ENCODE measurements at places on chromosomes 11 and 22.
A peak's percentile ranks its signal among the peaks of the same experiment; 100 is the strongest.

DNA sequence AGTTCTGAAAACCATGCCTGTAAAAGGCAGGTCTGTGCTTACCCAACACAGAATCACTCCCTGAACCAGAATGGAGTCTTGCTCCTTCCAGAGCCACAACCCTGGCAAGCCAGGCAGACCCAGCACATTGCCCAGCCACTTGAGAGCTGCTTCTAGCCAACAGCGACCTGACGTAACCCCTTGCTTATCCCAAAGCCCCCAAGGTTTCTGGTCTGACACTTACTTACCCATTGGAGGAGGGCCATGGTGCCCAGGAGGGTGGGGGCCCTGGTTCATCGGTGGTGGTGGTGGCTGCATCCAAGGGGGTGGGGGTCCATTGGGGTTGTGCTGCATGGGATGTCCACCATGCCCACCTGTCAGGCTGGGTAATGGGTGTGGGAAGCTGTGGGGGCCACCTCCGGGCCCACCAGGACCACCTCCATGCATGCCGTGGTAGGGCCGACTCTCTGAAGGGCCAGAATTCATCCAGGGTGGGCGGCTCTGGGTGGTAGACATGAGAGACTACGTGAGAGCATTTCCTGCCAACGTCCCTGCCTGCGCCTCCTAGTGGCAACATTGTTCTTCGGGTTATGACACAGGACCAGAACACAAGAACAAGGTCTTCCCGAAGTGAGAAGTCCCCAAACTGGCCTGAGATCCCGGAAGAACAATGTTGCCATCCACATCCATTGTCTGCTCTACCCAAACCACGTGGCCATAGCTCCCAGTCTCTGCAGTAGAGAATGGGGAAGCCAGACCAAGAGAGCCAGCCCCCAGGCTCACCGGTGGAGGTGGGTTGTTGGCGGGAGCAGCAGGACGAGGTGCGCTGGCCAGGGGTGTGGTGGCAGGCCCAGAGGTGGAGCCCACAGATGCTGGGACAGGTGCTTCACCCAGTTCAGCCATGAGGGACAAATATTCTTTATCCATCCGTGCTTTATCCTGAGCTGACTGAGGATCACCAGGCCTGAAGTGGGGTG lies 7.8 kb upstream of the PYGM start:
- peak; percentile 48 for DNase-seq

DNA sequence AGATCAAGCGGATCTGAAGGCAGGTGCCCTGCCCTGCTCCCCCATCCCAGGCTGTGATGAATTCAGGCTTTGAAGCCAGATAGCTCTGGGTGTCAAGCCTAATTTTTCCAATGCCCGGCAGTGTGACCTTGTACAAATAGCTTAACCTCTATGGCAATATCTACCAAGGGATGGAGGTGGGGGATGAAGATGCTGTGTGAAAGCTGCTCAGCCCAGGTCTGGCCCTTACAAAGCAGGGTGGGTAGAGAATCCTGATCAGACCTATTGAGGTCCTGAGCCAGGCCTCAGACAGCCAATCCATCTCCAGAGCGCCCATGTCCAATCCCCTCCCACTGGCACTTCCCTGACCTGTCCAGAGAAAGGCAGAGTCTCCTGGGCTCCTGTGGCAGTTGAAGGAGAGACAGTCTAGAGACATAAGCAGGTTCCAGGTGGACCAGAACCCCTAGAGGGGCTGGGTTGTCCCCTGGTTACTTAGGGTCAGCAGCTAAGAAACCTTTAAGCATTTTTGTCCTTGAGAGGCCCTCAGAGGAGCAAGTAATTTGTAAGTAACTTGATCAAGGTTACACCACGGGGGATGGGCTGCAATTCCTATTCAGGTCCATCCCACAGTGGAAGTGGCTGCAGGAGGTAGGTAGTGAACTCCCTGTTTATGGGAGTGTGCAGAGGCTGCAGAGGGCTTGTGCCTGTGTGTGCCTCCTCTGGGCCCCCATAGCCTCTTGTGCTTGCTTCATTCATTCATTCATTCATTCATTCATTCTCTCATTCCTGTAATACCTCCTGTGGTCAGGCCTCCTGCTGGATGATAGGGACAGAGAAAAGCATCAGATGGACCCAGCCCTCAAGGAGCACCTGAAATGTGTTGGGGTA lies 10.4 kb downstream of the P2RY2 start:
- no peak for DNase-seq

- no peak for DNase-seq
Observed at GRCh38 chr11:62602141-62603071, 741 bp upstream of the MTA2 start.

DNA sequence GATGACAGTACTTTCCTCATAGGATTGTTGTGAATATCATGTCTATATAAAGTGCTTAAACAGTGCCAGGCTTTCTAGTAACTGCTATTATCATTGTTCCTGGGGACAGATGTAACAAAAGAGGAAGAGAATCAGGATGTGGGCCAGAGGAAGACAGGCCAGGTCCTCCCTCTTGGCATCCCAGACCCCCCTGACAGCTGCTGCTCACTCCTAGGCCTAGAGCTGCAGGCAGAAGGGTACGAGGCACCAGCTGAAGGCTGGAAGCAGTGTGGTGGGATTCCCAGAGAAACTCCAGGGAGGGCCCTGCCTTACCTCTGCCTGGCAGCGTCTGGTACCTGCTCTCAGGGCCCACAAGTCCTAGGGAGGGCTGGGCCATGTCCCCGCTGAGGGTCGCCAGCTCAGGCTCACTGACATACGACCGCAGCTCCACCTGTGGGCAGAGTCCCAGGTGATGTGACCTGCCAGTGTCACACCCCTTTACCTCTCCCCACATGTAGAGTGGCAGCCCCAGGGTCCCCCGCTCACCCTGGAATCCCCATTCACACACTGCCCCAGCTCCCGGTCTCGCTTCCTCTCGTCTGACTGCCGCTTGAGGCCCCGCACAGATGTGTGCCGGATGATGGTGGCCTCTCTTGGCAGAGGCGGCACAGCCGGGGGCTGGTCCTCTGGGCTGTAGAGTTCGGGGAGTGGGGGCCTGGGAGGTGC lies 52.2 kb downstream of the C11orf58 start:
- no peak for DNase-seq

DNA sequence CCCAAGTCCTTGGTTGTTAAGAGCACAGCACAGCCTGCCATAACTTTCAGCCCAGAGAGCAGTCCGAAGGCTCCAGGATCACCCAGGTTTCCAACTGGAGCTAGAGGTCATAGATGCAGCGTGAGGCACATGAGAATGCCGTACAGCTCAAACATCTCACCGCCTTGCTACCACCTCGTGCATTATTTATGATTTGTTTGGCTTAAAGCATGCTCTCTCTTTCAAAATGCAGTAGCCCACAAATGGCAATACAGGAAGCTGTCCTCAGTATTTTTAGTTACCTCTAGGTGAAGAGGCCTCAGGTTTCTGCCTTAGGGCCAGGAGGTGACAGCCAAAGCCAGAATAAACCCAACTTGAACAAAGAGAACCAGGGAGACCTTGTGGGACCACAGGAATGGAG lies 14.4 kb downstream of the SCN3B start:
- DNase-seq: no peak

GRCh38 chr22:27488456-27489177 lies 312.9 kb downstream of the MN1 start:
- no peak for DNase-seq

GRCh38 chr22:50573491-50574382 lies 4.5 kb downstream of the CPT1B start:
- no peak for DNase-seq

DNA sequence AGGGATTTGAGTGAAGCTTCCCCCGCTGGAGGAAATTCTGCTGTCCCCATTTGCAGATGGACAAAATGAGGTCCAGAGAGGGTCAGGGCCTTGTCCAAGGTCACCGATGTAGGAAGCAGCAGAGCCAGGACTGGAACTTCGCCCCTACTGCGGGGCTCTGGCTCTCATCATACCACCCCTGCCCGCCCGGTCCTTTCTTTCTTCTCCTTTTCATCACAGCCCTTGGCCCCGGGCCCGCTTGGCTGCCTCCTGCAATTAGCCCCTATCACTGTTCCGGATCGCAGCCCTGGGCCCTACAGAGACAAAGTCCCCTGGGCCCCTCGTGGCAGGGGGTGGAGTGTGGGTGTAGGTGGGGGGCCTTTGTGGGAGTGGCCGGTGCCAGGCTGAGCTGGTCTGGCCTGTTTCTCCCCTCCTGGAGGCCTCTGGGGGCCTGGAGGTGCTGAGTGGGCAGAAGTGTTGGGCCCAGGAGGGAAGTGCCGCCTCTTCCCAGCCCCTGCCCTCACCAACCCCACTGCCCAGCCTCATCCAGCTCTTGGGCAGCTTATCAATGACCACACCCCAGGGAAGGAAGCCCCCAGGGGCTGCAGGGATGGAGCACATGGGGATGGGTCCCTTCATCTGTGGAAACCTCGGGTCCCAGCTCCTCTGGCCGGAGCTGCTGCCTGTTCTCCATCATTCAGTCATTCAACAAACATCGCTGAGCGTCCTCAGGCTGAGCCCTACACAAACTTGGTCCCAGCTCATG lies 3.4 kb downstream of the EMID1 start:
- DNase-seq: no peak

- DNase-seq: no peak
Observed at GRCh38 chr22:33354928-33355327, 296.7 kb upstream of the SYN3 start.

DNA sequence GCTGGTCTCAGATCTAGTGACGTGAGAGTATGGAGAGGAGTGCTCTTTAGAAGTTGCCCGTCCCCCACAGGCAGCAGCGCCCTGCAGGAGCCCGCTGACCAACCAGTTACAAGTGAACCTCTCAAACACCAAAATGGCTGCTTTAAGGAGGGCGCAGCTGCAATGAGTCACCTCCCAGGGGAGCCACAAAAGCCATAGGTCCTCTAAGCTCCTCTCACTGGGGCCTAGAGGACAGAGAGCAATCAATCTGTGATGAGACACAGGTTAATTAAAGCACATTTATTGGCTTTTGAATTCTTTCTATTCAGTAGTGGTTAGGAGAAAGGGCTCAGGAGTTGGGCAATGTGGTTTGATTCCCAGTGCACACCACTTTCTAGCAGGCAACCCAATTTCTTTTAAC lies 15.5 kb upstream of the RAPSN start:
- DNase-seq: no peak

- DNase-seq: no peak
Observed at GRCh38 chr22:47048123-47049077, 285.9 kb downstream of the TBC1D22A start.

GRCh38 chr22:45617948-45618347 lies 53.7 kb upstream of the ATXN10 start:
- no peak for DNase-seq

DNA sequence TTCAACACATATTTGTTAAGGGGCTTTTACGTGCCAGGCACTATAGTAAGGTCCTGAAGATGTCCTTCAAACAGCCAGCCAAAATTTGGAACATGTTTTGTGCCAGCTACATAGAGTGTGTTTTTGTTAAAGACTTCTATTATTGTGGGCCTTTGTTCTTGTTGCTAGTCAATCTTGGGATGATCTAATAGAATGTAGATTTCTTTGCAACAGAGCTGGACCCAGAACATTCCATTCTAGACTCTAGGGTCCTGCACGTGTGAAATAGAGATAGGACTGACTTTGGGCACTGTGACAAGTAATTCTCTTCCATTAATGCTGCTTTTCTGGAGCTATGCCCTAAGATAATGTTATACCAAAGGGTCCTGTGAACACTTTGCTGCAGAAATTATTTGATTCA lies 16.9 kb upstream of the IPO7 start:
- DNase-seq: no peak

- peak; percentile 42 for DNase-seq
Observed at GRCh38 chr22:40541300-40541699, 95.2 kb downstream of the MRTFA start.

GRCh38 chr11:72228229-72228843 lies 3.8 kb downstream of the INPPL1 start:
- DNase-seq: no peak

- DNase-seq: no peak
Observed at GRCh38 chr11:24271798-24272197, 225.1 kb upstream of the LUZP2 start.

DNA sequence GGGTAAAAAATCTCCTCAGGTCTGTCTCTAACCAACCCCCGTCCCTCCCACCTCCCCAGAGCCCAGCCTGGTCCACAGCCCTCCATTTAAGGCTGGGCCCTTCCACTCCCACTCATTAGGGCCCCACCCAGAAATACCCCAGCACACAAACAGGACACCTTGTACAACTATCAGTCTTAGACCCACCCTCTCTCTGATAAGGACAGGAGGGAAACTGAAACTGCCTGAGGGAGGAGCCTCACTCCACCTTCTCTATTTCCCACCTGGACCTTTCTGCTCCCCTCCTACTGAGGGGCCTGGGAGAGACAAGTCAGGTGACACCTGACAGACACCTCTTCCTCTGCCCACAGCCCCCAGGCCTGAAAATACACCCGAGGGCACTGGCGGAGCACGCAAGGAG lies 90.2 kb downstream of the PLEKHA7 start:
- DNase-seq: no peak

GRCh38 chr11:65778431-65778900 lies 2.3 kb downstream of the AP5B1 start:
- DNase-seq: no peak

DNA sequence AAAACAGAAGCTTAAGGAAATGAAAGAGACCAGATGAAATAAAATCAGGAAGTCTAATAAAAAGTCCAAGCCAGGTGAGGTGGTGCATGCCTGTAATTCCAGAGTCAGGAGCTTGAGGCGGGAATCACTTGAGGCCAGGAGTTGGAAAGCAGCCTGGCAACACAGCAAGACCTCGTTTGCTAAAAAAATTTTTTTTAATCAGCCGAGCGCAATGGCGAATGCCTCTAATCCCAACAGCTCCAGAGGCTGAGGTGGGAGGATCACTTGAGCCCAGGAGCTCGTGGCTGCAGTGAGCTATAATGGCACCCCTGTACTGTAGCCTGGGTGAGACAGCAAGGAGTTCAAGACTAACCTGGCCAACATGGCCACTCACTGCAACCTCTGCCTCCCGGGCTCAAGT lies 8.0 kb downstream of the RAB6A start:
- no peak for DNase-seq

GRCh38 chr22:32265882-32266767 lies 11.0 kb upstream of the SLC5A4 start:
- DNase-seq: peak; percentile 62

GRCh38 chr11:69926376-69927050 lies 107.3 kb upstream of the FGF3 start:
- no peak for DNase-seq

- DNase-seq: no peak
Observed at GRCh38 chr11:1822648-1823375, 12.0 kb upstream of the SYT8 start.

DNA sequence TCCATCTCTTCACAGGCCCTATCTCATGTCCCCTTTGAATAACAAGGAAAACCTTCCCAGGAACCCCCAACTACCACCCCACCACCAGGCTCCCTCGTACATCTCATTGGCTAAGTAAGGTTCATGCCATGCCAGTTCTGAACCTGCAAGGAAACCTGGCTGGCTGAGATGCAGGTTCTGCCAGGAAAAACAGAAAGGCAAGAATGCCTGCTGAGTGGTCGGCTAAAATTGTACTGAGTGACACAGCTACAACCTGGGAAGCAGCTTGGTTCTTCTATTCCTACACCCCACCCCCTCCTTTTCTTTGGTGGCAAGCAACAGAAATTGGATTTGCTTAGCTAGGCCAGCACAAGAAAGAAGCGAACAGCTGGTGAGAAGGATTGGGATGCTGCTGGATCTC lies 36.1 kb upstream of the TSPAN18 start:
- DNase-seq: no peak

GRCh38 chr22:26783885-26784284 lies 126.5 kb downstream of the MIAT start:
- DNase-seq: no peak

Measured in HTR-8/SVneo (cell line).